ENCODE measurements at places on chromosomes 11 and 22.

DNA sequence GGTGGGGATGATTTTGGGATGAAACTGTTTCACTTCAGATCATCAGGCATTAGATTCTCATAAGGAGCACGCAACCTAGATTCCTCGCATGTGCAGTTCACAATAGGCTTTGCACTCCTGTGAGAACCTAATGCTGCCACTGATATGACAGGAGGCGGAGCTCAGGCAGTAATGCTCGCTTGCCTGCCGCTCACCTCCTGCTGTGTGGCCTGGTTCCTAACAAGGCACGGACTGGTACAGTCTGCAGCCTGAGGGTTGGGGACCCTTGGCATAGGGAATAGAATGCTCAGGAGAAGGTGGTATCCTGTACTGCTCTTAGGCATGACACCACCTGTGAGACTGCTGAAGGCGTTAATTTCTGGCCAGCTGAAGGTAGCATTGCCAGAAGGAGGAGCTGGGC, 47.0 kb downstream of the STIM1 start:
- no peak for DNase-seq

- no peak for DNase-seq
Observed at GRCh38 chr22:19478045-19478900, 720 bp downstream of the UFD1 start.

- no peak for DNase-seq
Observed at GRCh38 chr11:36988556-36988955, 390.5 kb upstream of the RAG2 start.

DNA sequence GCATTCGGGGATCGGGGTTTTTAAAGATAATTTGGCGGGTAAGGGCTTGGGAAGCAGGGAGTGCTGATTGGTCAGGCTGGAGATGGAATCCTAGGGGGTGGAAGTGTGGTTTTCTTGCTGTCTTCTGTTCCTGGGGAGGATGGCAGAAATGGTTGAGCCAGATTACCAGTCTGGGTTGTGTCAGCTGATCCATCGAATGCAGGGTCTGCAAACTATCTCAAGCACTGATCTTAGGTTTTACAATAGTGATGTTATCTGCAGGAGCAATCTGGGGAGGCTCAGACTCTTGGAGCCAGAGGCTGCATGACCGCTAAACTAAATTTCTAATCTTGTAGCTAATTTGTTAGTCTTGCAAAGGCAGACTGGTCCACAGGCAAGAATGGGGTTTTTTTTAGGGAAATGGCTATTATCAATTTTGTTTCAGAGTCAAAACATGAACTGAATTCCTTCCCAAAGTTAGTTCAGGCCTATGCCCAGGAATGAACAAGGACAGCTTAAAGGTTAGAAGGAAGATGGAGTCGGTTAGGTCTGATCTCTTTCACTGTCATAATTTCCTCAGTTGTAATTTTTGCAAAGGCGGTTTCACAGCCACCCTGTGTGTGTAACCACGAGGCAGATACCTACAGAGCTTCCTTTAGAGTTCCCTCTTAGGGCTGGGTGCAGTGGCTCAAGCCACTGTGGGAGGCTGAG, 10.2 kb downstream of the SCGB1A1 start:
- no peak for DNase-seq

DNA sequence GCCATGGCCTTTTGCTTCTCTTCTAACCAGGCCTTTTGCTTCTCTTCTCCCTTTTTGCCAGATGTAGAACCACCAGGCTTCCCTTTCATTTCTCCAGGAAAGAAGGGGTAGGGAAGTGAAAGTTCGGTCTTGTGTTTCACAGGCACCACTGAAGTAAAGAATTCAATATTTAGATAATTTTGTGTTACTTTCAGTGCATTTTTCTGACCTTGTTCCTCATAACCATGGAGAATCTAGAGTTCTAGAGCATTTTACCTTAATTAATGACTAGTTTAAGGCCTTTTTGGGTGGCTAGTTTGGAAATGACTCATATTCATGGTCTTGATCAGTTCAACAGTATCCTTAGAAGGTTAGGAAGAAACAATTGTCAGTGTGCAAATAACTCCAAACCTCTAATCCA, 22.7 kb downstream of the GRAMD1B start:
- no peak for DNase-seq

DNA sequence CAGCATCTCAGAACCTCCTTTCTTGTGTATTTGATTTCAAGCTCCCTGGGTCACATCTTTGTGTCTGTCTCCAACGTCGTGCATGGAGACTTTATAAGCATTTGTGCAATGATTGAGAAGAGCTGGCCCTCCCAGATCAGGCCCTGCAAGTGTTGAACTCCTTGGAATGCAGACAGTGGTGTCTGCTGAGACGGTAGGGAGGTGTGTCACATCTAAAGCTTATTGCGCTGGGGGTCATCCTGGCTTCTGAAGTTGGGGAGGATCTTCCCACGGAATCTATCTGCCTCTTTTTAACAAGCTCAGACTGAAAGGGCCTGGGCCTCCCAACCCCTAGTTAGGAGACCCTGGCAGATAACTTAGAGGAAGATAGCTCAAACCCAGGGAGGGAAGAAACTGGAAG, 6.7 kb downstream of the APLNR start:
- no peak for DNase-seq

DNA sequence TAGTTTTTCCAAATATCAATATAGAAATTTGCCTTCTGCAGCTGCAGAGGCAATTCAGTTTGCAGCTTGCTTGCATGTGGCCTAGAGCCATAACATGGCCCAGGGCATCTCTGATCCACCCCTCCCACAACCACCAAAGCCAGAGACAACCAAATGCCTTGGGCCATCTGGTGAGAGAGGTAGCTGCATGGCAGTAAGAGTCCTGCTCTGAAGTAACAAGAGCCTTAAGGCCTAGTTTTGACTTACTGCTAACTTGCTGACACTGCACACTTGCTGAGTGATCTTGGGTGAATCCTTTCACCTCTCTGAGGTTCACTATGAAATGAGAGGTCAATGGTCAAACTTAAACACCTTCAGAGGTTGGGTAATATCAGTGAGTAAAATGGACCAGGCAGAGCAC, 4.9 kb upstream of the SPECC1L start:
- DNase-seq, result no peak

All from activated T-helper 1 cell treated with anti-CD3 and anti-CD28 coated beads, Interleukin-2, amount 50 U/mL, for 16 hours (primary cell).